Activated T-cell treated with anti-CD3 and anti-CD28 coated beads, Interleukin-2, amount 50 U/mL, for 72 hours (primary cell): ENCODE measurements at places on chromosomes 1 and 21.

DNA sequence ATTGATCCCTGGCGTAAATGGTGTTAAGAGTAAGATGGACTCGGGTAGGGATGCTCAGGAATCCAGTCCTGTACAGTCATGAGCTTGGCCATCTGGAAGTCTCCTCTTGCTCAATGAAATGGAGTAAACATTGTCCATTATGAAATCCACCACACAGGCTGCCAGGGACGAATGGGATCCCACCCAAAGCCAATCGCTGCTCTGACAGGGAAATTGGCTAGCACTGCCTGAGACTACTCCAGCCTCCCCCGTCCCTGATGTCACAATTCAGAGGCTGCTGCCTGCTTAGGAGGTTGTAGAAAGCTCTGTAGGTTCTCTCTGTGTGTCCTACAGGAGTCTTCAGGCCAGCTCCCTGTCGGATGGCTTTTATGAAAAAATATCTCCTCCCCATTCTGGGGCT lies at the start of gene HSD11B1:
Gene HSD11B1 (plus strand): TSS at position 263 of the 400 bp plus-strand sequence. CDS start 97 bp downstream, at position 360.
- no peak for DNase-seq

DNA sequence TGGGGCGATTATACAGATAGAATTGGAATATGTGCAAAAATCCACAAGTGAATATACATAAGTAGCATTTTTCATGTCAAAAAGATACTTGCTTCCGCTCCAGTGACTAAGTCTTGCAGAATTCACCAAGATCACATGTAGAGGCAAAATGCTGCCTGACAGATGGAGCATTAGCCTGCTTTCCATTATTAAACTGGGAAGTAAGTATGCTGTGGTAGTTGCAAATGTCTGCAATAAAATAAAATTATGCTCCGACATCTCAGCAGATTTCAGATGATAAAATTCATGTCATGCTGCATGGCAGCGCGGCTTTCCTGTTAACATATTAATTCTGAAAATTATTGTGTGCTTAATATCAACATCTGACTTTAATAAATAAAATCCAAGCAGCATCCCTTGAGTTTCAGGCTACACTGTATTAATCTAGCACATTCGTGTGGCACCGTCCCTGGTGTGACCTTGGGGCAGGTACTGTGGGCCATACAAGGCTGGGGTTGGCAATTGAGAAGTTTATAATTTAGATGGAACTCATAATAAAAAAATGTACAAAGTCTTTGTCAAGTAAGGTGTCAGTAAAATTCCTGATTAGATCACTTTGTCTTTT lies 366.4 kb upstream of the ZP4 start:
- DNase-seq, result no peak

- DNase-seq, result no peak
Observed at GRCh38 chr1:223524930-223525451, 131.8 kb downstream of the CCDC185 start.

DNA sequence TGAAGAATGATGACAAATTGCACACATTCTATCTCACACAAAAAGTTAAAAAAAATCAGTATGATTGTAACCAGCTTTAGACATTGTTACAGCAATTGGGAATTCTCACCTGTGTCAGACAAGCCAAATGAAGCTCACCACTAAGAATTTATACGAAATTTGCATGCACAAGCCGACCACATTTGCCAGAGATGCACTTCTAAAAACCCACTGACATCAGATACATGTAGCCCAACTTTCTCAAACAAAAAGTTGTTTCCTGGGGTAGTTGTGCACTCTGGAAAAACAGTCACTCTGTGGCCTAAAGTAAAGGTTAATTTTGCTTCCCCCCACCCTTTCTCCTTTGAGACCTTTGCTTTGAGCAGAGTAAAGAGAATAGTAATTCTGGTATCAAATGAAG lies 67.9 kb upstream of the IL12RB2 start:
- no peak for DNase-seq

DNA sequence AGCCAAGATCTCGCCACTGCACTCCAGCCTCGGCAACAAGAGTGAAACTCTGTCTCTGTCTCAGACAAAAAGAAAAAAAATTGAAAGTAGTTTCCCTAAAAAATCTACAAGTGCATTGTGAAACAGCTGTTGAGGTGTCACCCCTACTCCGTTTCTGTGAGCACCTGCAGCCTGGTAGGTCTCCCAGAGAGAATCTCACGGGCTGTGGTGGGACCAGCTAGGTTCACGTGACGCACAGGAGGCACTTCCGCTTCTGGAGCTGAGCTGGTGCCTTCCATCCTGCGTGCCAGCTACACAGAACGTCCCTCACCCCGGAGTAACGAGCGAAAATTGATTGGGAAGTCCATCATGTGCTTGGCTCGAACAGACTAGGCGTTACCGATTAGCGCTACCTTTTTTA lies 66.8 kb downstream of the COL24A1 start:
- DNase-seq, result no peak
